Smooth muscle cell of the brain vasculature (primary cell): ENCODE measurements at places on chromosomes 3 and 15.

- DNase-seq = no peak
Observed at GRCh38 chr3:197135212-197135611, 105.6 kb upstream of the MELTF start.

DNA sequence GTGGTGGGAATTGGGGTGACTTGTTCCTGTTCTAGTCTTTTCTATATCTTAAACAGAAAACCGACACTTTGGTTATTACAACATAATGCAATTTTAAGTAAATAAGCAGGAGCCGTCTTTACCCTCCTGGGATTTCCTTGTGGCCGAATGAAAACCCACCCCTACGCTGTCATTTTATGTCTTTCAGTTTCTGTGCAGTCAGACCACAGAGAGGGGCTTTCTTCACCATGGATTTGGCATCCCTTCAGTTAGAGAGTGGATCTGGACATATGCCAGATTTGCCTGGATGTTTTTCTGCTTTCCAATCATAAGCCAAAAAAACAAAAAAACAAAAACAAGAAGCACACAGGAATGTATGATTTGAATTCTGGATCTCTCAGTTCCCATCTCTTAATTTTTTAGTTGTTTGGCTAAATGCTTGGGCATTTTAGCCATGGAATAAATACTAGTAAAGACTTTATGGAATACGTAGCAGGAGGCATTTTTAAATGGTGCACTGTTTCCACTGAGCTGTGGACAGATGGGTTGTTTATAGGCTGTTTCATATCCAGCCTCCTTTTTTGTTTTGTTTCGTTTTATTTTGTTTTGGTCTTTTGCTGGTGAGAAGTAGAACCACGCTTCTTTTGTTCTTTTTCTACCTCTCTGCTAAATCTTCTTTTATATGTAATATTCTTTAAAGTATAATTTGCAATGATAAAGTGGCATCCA lies 272.9 kb downstream of the FEZF2 start:
- DNase-seq = no peak

GRCh38 chr3:24128199-24129005 lies 183.3 kb downstream of the NR1D2 start:
- no peak for DNase-seq

DNA sequence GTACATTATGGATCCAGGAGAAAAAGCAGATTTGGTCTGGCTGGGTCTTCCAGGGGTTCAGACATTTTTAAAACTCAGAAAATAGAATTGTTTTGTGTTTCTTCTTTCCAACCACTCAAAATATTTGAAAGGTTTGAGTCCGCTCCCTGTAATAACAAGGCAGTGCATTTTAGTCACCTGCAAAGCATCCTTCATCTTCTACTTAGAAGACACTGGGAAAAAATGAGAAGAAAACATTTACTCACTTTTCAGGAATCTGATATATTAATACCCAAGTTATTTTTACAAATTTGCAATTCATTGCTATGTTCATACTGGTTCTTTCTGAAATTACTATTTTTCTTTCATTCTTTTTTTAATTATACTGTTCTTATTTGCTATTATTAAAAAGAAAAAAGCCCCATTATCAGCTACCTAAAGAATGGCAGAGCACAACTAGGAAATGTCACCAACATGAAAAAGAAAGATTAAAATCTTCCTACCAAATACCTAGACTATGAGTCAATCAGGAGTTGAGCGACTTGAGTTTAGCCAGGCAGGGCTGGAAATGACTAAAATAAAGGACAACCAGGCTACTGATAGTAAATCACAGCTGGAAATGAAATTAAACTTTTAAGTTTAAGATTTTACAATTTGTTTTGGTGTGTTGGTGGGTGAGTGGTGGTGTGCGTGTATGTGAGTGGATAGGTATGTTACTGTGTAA lies 280.3 kb upstream of the THBS1 start:
- DNase-seq = no peak
